ENCODE measurements at places on chromosomes 5 and 9.

GRCh38 chr5:164573397-164573796 lies 1068.0 kb downstream of the MAT2B start:
- DNase-seq = no peak

DNA sequence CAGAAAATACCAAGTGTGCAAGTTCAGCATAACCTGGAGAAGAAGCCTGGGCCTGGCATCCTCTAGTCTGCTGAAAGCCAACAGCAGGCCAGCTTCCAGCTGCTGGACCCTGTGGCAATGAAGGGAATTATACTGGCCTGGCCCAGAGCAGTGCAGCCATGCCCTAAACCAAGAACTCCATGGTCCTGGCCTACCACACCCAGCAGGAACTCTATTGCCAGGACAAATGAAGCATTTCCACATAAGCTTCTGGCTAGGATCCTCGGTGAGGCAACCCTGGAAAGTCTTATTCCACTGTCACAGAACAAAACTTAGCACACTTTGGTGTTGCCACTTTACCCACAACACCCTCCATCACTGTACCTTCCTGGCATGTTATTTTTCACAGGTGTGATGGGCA lies 35.5 kb downstream of the CDK5RAP2 start:
- no peak for DNase-seq

DNA sequence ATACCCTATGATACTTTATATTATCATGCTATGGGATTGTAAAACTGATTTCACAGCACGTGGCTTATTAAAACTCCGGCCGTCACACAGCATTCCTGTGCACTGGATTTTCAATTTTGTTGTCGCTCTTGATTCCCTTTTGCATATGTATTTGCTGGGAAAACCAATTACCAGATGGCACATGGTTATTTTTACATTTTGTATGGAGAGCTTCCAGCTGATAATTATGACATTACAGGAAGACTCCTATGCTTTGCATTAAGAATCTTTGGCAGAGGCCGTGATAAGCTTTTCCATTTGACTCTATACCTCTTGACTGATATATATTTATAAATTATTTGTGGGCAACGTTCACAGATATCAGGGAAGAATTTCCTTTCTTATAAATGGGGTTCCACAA lies 381.2 kb upstream of the RORB start:
- DNase-seq = no peak

DNA sequence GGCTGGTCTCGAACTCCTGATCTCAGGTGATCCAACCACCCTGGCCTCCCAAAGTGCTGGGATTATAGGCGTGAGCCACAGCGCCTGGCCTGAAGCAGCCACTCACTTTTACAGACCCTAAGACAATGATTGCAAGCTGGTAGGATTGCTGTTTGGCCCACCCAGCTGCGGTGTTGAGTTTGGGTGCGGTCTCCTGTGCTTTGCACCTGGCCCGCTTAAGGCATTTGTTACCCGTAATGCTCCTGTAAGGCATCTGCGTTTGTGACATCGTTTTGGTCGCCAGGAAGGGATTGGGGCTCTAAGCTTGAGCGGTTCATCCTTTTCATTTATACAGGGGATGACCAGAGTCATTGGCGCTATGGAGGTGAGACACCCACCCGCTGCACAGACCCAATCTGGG lies 1.5 kb downstream of the CA9 start:
- DNase-seq = no peak

DNA sequence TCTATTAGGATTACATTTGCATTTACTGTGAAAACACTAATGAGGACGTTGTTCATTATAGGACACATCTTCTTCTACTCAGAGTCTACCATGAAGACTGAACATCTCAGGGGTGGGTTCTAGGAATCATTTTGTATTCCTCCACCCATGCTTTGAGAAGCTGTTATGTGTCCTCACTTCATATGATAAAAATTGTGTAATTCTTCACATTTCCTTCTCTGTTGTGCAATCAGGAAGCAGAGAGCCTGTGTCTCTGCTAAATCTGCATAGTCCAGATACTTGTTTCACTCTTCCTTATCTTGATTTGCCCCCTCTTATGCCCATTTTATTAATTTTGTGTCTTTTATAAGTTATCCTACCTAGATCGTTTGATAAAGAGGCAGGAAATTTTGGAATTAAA lies 97.8 kb upstream of the IQGAP2 start:
- no peak for DNase-seq

GRCh38 chr9:107480386-107480789 lies 9.2 kb downstream of the KLF4 start:
- DNase-seq = no peak

DNA sequence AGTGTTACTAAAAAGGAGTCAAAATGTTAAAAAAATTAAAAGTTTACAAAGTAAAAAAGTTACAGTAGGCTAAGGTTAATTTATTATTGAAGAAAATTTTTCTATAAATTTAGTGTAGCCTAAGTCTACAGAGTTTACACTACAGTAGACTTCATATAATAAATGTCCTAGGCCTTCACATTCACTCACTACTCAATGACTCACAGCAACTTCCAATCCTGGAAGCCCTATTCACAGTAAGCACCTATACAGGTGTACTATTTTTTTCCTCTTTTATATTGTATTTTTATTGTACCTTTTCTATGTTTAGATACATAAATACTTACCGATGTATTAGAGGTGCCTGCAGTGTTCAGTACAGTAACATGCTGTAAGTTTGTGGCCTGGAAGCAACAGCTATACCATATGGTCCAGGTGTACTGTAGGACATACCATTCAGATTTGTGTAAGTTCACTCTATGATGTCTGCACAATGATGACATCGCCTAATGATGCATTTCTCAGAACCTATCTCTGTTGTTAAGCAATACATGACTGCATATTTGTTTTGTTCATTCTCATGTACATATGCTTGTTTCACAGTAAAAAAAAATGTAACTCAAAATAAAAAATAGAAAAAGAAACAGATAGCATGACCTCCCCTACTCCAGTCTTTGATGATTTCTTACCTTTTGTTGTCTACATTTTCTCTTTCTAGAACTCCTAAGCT lies 64.7 kb downstream of the NR3C1 start:
- no peak for DNase-seq
